ENCODE measurements at places on chromosomes 7 and 10.

DNA sequence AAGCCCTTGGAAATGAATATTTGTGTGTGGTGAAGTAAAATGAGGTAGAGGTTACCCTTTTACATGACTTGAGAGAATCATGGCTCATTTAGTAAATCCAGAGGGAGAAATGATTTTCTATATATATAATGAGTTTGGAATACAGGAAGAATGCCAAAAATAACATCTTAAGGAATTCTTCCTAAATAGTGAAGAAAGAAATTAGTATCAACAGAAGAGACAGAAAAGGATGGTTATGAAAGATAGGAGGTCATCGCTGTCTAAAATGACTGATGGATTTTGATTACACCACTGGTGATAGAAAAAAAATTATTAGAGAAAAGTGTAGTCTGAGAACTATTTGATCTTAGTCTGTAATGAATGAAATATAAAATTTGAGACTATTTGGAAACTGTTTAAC is 283.0 kb downstream of the ADK start:
- DNase-seq = no peak

- DNase-seq = no peak
Measured at GRCh38 chr7:137601642-137602041, 245.1 kb downstream of the DGKI start.

- no peak for DNase-seq
Measured at GRCh38 chr7:32574626-32575025, 79.3 kb downstream of the AVL9 start.

- no peak for DNase-seq
Measured at GRCh38 chr10:110790913-110791506, 80.7 kb upstream of the PDCD4 start.

GRCh38 chr7:122803323-122803722 is 82.9 kb downstream of the CADPS2 start:
- no peak for DNase-seq

DNA sequence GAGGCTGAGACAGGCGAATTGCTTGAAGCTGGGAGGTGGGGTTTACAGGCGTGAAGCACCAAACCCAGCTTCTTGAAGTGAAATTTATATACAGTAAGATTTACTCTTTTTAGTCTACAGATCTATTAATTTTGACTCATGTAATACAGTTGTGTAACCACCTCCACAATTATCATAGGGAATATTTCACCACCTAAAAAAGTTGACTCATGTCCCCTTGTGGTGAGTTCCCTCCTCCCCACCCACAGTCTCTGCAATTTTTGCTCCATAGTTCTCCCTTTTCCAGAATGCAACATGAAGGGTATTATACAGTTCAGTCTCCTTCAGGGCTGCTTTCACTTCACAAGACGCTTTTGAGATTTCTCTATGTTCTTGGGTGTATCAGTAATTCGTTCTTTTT is 156.8 kb downstream of the FAM107B start:
- peak; percentile 17 for DNase-seq

DNA sequence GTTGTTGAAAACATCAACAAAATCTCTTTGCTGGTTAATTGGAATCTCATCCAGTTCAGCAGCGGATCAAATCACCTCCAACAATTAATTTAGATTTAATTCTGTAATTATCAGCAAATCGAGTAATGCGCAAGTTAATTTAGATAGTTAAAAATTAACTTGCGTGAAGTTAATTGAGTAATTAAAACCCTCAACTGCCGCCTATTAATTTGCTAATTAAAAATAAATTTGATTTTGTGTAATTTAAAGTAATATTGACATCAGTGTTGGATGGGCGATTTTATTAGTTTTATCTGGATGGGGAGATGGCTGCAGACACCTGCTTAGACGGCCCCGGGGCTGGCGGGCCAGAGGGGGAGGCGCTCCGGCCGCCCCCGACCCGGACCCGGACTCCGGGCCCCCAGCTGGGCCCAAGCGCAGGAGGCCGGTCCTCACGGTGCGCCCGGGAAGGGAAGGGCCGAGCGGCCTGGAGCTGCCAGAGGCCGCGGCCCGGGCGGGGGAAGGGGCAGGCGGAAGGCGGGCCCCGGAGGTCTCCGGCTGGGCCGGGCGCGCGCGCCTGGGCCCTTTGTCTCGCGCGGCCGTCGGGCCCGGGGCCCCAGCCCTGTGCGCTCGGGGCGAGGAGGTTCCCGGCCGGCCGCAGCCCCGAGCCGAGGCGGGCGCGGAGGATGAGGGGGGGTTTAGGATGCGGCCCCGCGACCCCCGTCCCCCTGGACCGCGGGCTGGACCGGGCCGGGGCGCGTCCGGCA is 3.3 kb upstream of the UNCX start:
- no peak for DNase-seq

DNA sequence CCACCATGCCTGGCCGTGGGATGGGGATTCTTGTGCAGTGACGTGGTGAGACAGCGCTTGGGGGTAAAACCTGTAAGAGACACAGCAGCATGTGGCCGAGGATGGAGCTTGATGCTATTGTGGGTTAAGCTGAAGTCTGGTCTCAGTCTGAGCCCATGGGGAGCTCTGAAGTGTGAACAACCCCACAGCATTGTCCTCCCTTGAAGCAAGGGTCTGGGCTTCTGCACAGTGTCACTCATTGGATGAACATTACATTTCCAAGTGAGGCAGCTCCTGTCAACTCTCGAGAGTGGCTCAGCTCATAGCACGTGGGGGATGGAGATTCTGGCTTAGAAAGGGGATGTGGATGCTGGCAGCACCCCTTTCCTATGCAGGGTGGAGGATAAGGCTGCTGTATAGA is 32.2 kb upstream of the ZNF438 start:
- no peak for DNase-seq

DNA sequence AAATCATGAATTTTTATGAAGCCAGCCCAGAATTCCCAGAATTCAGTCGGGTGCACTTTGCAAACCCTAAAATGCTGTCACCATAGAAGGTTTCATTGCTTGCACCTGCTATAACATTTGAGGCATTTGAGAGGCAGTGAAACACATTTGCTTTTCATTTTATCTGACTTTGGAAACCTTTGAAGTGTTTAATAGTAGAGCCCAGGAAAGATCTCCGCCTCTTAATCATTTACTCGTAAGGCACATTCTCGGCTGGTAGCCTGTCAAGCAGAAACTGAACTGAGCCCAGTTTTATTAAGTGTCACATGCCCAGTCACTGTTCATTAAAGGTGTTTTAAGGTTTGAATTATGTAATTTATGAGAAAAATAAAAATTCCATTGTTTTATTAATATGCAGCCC is 247.6 kb downstream of the EMX2 start:
- no peak for DNase-seq

DNA sequence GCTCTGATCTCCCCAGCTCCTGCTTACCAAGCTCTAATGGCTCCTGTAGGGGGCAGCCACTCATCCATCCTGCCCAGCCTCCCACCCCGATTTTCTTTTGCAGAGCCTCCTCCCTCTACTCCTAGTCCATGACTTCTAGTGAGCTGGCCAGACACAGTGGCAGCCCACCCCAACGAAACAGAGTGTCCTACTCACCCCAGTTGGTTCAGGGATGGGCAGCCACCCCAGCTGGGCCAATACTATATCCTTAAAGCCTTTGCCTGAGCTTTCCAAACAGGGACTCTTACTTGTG is 77.1 kb downstream of the GRID1 start:
- no peak for DNase-seq

GRCh38 chr7:124790645-124791044 is 25.1 kb upstream of the GPR37 start:
- DNase-seq = no peak

DNA sequence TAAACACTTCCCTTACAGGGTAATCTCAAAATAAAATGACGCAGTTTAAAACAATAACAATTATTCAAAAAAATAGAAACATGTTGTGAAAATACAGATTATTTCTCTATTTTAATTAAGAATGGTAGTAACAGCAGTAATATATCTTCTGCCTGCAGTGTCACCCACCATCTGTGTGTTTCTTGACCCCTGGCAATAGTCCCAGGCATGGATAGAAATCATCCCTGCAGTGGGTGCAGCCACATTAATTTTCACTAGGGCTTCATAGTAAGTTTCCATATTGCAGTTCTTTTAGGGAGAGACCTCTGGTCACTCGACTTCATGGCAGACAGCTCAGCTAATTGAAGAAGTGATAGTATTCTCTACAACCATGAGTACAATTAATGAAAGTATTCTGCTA is 470.1 kb upstream of the TEX47 start:
- DNase-seq = no peak

GRCh38 chr7:115133248-115133647 is 211.4 kb downstream of the MDFIC start:
- no peak for DNase-seq

- DNase-seq = no peak
Measured at GRCh38 chr10:129385600-129385999, 81.4 kb upstream of the MGMT start.

- DNase-seq = no peak
Measured at GRCh38 chr7:105376908-105377533, 11.7 kb downstream of the SRPK2 start.

DNA sequence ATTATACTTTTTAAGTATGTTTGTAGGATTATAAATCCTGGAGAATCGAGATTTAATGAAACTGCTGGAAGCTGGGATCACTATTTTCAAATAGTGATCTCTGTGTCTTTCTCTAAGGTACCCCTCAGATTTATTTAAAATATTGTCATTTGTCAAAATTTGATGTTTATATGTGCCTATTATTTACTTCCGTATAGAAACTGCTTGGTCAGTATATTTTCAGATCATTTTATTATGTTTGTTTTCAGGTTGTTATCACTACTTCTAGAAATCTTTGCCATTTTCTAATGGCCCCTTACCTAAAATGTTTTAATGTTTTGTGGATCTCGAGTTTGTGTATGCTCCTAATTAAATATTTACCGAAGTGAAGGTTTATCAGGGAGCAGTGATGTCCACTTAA is 183.7 kb downstream of the SND1 start:
- DNase-seq = no peak

DNA sequence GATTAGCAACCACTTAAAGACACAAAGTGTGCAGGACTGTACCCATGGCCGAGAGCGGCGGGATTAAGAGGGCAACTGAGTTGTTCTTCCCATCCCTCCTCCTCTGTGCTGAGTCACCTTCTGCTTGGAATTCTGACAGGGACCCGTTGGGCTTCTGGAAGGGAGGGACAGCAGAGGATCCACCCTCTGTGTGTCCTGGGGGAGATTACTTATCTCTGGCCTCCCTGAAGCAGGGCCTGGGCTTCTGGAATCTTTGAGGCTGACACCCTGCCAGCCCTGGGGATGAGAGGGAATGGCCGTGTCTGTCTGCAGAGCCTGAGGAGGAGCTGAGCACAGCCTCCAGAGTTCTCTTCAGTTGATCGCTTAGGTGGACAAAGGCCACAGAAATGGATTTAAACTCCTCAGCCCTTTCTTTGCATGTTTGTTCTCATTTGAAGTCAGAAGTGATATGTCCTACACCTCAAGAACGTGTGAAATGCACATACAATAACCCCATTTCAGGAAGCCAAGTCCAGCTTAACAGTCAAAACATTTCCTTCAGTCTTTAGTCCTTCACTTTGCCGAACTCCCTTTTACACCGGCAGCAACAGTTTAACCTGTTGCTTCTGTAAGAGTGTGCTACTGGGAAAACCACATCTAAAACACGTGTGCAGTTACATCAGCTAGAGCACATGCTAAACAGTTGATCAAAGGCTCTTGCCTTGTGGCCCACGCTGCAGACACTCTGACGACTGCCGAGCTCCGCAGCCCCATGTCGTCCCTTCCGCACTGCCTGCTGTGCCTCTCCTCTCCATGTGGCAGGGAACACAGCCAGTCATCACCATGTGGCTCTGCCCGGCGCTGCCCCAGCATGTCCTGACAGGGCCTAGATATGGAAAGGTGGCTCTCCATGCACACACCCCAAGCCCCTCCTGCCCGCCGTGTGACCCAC is 55.7 kb downstream of the IKZF1 start:
- no peak for DNase-seq

- no peak for DNase-seq
Measured at GRCh38 chr10:123367195-123367594, 213.0 kb downstream of the BUB3 start.

- DNase-seq = no peak
Measured at GRCh38 chr10:94310369-94310768, 52.4 kb downstream of the NOC3L start.

GRCh38 chr7:12771378-12771877 is 84.0 kb downstream of the ARL4A start:
- peak; percentile 35 for DNase-seq

DNA sequence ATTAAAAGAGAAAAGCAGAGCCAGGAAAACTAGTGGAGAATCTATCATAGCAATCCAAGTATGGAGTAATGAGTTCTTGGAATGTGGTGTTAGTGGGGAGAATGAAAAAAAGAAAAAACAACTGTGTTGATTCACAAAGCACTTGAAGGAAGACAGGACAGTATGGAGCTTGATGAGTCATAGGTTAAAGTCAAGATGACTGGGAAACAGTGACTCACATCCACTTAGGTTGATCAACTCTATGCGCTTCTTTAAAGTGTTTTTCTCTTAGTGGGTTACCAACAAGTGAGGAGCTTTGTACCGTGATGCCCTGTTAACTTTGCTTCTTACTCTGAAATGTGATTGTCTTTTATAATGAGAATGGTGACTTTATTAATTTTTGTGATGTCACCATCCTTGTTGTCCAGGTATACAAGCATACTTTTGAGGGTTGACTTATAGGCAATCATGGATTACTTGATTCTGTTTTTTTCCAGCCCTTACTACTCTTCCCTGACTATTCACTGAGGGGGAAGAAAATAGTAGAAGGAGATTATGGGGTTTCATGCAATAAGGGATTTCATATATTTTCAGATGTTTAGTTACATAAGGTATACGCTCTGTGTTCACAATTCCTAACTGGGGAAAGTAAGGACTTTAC is 32.1 kb upstream of the MDFIC start:
- DNase-seq = peak; percentile 91

DNA sequence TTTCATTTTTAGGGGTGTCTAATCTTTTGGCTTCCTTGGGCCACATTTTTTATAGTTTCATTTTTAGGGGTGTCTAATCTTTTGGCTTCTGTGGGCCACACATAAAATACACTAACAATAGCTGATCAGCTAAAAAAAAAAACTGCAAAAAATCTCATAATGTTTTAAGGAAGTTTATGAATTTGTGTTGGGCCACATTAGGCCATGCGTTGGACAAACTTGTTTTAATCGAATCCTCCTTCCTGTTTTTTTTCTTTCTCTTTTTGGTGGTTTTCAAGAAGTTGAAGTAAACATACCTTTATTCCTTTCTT is 37.4 kb downstream of the ZNRF2 start:
- DNase-seq = no peak

DNA sequence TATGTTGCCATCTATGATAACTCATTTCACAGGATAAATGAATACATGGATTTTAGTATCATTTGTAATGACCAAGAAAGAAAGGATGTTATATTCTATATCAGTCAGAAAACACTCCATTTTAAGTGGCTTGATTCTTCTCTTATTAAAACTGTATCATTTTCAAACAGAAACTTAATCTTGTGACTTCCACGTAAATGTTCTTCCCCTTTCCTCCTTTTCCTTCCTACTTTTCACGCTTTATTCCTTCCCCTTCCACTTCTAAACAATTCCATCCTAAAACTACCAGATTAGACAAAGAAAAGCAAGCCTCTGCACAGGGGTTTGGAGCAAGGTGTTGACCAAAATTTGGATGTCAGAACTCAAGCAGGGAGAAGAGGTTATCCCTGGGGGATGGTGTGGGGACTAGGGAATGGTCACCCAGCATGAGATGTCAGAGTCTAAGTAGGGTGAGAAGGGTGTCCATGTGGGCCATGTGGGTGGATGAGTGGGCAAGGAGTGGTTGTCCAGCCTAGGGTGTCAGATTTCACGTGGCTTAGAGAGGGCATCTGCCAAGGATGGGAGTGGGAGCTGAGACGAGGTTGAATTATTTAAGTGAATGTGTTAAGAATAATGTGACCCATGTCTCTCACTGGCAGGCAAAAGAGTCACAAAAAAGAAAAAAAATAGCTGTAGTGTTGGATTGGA is 5.0 kb upstream of the GSAP start:
- no peak for DNase-seq

GRCh38 chr7:5396999-5397663 is 26.5 kb downstream of the TNRC18 start:
- DNase-seq = peak; percentile 31

All from fibroblast of skin of left quadriceps (primary cell).